NT2/D1 (cell line): ENCODE measurements at places on chromosomes 5 and 9.

DNA sequence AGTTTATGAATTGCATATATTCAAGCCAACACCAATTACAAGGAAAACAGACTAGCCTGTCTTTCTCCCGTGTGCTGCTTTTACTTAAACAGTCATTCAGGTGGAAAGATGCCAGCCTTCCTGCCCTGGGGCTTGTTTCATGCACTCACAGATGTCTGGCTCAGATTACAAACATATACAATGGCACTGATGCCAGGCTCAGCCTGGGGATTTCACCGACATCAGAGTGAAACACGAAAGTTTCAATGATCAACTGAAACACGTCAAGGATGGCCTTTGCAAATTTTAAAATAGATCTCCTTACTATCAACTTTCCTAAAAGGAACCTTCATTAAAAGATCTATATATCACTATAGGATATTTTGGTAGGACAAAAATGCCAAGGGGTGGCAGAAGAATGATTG lies 1576.5 kb downstream of the EFNA5 start:
- no peak for DNase-seq

- DNase-seq = no peak
Measured at GRCh38 chr9:92384375-92384774, 20.0 kb downstream of the OGN start.

DNA sequence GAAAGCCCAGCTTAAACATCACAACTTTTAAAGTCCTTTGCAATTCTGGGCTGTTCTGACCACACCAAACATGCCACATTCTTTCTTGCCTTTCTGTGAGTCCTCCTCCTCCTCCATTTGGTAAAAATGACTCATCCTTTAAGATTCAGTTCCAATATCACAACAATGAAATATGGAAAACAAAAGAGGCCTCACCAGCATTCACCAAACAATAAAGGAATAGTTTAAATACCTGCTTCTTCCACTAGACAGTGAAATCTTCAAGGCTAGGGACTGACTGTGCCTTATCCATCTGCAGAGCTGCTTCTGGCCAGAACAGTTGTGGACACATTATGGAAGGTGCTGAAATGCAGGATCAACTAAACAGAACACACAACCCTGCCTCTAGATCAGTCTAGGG lies 36.0 kb downstream of the NR6A1 start:
- no peak for DNase-seq

DNA sequence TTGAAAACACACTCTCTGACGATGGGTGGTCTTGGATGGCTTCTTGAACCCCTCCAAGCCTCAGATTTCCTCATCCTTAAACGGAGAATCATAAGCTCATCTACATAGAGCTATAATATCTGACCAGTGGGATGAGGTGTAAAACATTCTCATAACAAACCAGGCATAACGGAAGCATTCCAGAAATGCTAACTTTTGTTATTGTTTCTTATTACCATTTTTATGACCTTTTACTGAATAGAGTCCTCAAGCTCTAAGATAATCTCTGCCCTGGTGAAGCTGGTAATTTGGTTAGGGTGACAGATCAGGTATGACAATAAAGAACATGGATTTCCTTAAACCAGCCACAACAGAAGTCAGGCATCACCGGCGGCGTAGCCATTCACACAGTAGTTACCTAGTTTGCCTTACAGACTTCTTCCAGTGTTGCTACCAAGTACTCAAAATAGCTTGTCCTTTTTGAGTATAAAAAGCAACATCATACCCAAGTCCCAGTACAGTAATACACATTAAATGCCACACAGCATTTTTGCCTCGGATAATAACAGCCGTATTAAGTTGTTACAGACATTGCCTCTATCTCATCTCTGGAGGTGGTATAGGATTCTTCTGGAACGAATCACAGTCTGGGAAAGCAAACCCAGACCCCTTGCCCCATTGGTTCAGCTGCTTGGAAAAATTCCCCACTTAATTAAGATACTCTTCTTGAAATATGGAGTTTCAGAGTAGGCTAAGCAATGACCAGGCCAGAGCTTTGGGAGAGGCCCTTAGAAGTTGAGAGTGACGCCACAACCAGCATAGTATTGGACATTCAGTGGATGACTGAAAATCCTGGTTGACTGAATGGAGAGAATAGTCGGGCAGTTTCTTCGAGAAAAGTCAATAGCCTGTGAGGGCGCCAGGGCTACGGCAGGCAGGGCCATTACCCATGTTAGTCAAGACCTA lies 252.5 kb downstream of the SLIT3 start:
- DNase-seq = no peak

DNA sequence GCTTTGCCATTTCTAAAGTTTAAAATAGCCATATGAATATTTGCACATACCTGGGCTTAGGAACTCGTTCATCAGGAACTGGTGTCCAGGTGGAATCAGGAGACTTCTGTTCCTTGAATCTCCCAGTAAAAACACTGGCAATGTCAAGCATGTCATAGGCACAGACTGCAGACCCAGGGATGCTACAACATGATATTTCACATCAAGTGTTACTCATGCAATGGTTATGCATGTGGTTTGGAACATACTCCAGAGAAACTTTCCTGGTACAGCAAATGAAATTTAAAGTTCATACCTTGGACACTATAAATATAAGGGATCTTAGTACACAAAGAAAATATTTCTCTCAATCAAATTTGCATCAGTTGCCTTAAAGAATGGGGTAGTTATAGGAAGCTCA lies 92.2 kb downstream of the SEMA6A start:
- DNase-seq = no peak

DNA sequence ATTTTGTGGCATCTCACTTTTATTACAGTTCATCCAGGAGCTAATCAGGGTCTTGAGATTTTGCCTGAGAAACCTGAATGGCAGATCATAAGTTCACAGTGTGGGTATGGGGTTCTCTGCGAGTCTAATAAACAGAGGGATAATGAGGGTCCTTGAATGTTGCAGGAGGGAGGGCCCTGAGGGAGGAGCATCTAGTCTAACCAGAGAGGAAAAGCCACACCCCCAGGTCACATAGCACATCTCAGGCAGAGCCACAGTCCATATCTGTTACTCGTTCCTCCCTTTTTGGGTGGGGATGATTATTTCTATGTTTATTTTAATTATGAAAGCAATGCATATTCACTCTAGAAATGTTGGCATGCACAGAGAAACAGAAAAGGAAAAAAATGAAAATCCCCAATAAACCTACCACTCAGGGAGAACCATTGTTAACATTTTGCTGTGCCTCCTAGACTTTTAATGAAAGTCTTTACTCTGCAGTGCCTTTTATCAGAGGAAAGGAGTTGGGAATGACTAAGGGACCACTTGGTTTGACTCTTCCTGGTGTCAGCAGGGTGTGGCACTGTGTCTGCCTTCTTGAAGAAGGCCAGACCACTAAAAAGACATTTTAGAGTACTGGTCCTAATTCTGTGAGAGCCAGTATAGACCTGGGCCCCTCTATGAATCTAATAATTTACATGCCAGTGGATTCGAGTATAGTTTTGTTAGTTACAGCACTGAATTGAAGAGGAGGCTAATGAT lies 2.8 kb downstream of the GALNT12 start:
- DNase-seq = no peak

- DNase-seq = no peak
Measured at GRCh38 chr5:683551-684481, 9.3 kb downstream of the TPPP start.

DNA sequence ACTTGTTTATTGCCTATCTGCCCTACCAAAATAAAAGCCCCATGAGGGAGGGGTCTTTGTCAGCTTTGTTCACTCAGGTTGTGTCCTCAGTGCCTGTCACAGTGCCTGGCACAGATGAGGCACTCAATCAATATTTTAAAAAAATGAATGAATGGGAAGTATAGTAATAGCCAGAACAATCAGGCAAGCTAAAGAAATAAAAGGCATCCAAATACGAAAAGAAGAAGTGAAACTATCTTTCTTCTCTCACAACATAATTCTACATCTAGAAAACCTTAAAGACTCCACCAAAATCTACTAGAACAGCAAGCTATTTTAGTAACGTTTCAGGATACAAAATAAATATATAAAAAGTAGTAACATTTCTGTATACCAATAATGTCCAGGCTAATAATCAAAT lies 37.8 kb upstream of the C5orf63 start:
- no peak for DNase-seq

DNA sequence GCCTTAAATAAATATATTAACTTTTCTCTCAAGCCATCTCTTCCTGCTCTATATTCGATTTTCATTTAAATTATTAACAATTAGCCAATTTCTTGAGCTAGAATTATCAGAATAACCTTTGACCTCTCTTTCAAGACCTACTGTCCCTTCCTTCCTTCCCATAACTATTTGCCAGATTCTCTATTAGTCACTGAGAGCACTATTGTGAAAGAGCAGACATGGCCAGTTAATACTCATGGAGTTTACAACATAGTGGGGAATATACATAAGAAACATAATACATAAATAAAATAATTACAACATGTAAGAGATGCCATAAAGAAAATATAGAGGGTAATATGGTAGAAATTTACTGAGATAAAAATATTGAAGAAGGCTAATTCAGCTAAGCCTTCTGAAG lies 72.1 kb upstream of the CHD1 start:
- no peak for DNase-seq

- DNase-seq = peak; percentile 85
Measured at GRCh38 chr9:72038890-72039410, 21.5 kb downstream of the C9orf57 start.

DNA sequence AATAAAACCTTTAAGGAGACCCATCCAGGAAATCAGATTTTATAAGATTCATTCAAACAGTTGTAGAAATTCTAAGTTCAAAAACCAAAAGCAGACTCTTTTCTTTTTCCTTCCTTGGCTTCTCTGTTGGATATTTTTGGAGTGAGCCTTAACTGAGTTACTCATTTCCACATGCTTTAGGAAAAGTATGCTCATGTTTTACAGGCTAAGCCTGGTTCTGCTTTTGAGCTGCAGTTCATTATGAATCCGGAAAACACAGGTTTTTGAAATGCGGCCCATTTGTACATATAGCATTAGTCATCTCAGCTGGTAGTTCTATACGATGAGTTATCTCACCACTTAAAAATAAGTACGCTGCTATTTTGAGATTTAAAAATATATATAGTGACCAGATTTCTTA lies 156.6 kb upstream of the DMRT1 start:
- DNase-seq = no peak

DNA sequence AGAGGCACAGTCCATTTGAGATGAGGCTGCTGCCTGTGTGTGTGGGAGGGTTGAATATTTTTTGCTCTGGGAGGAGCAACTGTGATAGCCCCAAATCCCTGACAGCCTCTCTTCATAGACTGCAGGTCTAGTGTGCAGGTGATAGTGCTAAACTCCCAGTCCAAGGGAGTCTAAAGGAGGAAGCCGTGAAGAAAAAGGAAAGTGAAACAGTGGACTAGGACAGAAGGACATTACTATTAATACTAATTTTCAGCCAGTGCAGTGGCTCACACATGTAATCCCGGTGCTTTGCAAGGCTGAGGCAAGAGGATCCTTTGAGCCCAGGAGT lies 295.0 kb downstream of the PDE4D start:
- no peak for DNase-seq

DNA sequence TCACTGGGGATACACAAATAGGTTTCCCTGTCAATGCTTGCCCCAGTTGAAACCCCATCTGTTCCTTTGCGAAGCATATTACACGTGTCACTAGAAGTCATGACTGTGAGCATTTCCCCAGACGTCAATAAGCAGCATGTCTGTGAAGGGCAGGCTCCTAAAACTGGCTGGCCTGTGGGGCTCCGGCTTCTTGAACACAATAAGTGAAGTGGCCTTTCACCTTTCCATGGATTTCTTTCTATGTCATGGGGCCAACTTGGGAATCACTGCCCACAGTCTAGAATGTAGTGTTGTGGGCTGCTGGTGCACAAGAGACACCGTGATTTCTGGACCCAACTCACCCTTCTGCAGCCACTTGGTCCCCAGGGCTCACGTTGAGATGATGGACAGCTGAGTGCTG lies 60.4 kb upstream of the CTSL start:
- no peak for DNase-seq

- no peak for DNase-seq
Measured at GRCh38 chr5:177576169-177576568, 15.8 kb upstream of the TMED9 start.
